ENCODE measurements at places on chromosomes 2 and 18.

GRCh38 chr2:112884869-112885505 lies 26.0 kb upstream of the IL37 start:
- peak; percentile 59 for DNase-seq

- DNase-seq: no peak
These were observed 29.0 kb upstream of the CFAP36 start for GRCh38 chr2:55490554-55490953.

DNA sequence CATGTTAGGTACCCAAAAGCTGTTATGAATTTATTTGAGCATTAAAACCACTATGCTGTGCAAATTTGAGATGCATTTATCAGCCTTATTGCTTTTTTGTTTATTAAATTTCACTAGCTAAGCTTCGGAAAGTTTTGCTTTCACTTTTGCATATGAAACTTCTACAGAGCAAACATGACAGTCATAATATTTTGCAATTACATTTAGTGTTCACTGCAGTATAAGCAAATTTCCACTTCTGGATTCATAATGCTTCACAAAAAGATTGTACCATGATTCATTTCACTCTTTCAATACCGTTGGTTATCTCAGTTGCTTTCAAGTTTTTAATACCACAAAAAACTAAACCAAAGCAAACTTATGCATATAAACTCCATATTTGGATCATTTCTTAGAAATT lies 228.7 kb upstream of the SLC8A1 start:
- DNase-seq: no peak

DNA sequence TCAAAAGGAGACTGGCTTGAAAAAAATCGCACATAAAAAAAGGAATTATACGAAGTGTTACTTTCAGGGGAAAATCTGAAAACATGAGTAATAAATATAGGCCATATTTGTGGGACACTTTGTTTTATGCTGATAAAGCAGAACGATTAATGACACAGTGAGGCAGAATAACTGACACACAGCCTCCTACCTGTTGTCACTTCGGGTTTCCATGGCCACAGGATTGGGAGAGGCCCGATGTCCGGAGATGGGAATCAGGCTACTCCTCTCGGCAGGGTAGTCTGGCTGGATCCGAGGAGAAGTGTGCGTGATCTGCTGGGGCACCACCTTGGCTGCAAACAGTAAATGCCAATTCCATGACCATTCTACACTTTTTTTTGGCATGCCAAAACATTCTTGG lies 31.7 kb downstream of the SAP130 start:
- no peak for DNase-seq

Measured in bone marrow (tissue), 2 donors.